ENCODE measurements at places on chromosomes 7 and 10.
A peak's percentile ranks its signal among the peaks of the same experiment; 100 is the strongest.

GRCh38 chr7:1990001-1990670 is 242.6 kb downstream of the MAD1L1 start:
- H3K27me3 ChIP-seq, result no peaks in the 10 kb centered on the region
- peaks cover 24% of the 10 kb centered on the region for H3K36me3 ChIP-seq
- H3K4me1 ChIP-seq, result peaks cover 29% of the 10 kb centered on the region
- H3K27ac ChIP-seq, result 0 out of 2 replicates have a peak overlapping the region, but pooled peaks have one; percentile 35

DNA sequence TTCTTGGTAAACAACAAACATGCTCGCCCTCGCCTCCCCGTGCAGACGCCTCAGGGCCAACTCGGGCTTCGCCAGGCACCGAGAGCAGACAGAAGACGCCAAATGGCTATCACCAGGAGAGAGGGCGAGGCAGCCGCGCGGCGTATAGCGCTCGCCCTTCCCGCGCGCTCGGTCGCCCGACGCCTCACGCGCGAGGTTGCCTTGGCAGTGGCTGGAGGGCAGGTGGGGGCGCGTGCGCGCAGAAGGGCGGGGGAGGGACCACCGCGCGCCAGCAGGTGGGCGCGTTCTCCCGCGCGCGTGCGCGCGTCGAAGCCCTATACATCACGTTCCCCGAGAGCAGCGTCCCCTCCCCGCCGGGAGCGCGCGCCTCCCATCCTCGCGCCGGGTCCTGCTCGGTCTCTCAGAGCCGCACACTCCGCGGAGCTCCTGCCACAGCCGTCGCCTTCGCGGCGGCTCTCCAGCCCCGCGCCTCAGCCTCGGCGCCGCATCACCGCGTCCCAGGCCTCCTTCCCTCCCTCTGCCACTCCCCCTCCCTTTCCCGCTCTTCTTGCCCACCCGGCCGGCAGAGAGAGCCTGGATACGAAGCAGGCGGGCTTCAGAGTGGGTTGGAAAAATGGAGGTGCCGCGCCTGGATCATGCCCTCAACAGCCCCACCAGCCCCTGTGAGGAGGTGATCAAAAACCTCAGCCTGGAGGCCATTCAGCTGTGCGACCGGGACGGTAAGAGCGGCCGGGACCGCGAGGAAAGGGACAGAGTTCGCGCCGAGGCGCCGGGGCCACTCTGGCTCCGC is at the start of gene PHYHIPL:
Gene PHYHIPL (plus strand): TSS at position 403 of the 790 bp plus-strand sequence. CDS start 211 bp downstream, at position 614.
- no peaks in the 10 kb centered on the region for H3K27me3 ChIP-seq
- DNase-seq, result no peak
- H3K4me3 ChIP-seq, result no peak within 1 kb of the TSS
- H3K27ac ChIP-seq, result no peak within 1 kb of the TSS

GRCh38 chr10:52778511-52779392 is 6.2 kb upstream of the MBL2 start:
- H3K4me1 ChIP-seq, result no peaks in the 10 kb centered on the region
- no peaks in the 10 kb centered on the region for H3K27me3 ChIP-seq
- H3K4me3 ChIP-seq, result no peak overlapping the region
- no peaks in the 10 kb centered on the region for H3K36me3 ChIP-seq
- no peak for DNase-seq
- no peak overlapping the region for H3K27ac ChIP-seq

- no peak for DNase-seq
- peaks cover 3% of the 10 kb centered on the region for H3K4me1 ChIP-seq
- H3K27me3 ChIP-seq, result no peaks in the 10 kb centered on the region
- no peaks in the 10 kb centered on the region for H3K36me3 ChIP-seq
Measured at GRCh38 chr10:2856598-2856997, 210.8 kb upstream of the PFKP start.

- no peak for DNase-seq
- no peaks in the 10 kb centered on the region for H3K27me3 ChIP-seq
- no peaks in the 10 kb centered on the region for H3K4me1 ChIP-seq
- no peak overlapping the region for H3K27ac ChIP-seq
- H3K4me3 ChIP-seq, result no peak overlapping the region
Measured at GRCh38 chr7:12687718-12688171, 312 bp downstream of the ARL4A start.
